ENCODE measurements at places on chromosomes 4 and X.

GRCh38 chrX:22922961-22923360 lies 76.8 kb upstream of the DDX53 start:
- no peak for DNase-seq

DNA sequence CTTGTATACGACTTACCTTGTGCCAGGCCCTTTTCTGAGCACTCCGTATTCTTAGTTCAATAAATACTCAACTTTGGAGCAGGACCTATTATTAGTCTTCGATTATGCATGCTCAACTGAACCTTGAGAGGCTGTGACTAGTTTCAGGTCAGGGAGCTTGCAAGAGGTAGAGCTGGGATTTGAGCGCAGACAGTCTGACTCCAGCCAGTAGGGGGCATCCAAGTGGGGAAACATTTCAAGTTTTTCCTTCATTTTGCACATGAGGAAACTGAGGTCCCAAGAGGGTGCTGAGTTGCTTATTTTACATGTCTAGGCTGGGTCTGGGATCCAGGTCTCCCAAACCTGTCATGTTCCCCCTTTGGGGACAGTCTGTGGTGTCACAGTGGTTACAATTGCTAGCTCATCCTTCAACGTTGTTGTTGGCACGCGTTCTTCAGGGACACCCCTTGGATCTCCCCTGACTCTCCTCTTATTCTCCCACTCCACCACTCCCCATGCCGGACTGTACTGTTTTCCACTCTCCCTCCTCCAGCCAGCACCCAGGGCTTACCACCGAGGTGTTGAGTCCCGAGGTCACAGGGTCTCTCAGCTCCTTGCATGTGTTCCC lies 6.7 kb upstream of the PRICKLE3 start:
- DNase-seq: no peak

GRCh38 chrX:116357329-116357728 lies 79.1 kb upstream of the SLC6A14 start:
- DNase-seq: no peak

DNA sequence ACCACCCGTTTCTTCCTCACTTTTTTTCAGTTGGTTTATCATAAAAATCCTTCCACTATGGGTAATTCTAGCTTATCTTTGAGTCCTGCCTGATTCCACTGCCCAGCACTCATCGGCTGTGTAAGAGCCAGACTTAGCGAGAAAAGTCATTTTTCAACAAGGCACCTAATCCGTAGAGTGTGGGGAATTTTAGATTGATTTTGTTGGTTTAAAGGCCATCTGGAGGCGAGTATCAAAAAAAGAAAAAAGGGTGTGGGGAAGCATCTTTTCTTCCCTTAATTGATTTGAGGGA lies 134.4 kb downstream of the TET2 start:
- no peak for DNase-seq

DNA sequence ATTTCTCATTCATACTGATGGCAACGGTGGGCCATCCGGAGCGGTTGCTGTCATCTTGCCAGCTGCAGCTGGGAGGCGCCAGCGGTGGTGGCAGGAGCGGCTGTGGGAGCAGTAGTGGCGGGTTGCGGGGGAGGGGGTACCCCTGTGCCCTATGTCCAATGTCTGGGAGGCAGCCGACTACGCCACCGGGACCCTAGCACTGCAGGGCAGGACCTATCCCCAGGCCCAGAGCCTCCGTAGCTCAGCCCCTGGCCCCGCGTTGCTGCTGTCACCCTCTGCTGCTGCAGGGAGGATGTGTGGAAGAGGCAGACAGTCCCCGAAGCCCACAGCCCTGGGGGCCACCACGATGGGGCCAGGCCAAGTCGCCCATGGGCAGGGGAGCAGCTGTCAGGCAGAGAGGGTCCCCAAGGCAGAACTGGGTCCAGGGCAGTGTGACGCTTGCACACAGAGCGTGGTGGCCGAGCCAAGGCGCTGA lies 10.0 kb upstream of the SPP1 start:
- DNase-seq: no peak

DNA sequence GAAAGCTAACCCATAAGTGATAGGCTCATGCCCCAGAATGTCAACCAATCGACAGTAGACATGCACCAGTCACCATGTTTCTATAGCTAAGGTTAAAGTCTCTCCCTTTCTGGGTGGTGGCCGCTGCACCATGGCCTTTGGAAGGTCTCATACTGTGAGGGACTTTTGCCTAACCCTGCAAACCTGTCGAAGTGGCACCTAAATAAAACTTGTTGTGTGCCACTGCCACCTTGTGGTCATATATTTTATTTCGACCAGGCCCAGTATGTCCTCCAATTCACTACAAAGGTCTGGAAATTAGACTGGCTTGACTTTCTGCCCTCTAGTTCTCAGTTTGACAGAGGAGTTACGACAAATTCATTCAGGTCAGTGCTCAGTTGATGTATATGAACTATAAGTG lies 163.1 kb downstream of the SMARCA1 start:
- DNase-seq: no peak

- DNase-seq: no peak
Measured at GRCh38 chr4:26987191-26987590, 126.5 kb downstream of the STIM2 start.

GRCh38 chr4:155759372-155760252 lies 791 bp downstream of the GUCY1B1 start:
- no peak for DNase-seq

GRCh38 chr4:66430856-66431255 lies 760.6 kb upstream of the EPHA5 start:
- no peak for DNase-seq

DNA sequence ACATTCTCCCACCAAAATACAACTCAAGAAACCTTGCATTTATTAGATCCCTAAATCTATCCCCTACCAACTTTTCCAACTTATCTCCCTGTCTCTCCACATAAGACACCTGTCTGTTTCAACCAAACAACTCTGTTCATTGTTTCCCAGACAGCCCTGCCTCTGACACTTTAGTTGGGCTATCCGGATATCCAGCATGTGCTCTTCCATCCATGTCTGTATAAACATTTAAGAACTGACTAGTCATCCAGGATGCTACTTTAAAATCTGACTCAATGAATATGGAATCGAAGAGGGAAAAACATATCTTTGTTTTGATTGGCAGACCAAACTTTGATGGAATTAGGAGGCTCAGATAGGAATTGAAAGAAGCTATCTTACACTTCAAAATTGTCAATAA lies 143.2 kb upstream of the DCAF8L1 start:
- no peak for DNase-seq

DNA sequence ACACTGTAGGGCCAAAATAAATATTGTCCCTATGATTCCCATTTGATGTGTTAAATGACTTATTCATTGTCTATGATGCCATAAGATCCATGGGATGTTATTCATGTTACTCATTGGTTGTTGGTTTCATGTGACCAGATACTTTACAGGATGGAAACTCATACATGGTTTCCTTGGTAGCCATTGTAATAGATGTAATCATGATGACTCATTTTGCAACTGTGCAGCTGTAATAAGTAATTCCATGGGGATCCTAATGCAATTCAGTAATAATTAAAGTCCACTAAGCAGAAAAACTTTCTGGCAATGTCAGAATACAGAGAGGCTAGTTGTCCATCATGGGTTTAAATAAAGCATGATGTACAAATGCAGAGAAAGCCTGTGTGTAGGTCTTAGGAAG lies 389.7 kb upstream of the NR3C2 start:
- no peak for DNase-seq

DNA sequence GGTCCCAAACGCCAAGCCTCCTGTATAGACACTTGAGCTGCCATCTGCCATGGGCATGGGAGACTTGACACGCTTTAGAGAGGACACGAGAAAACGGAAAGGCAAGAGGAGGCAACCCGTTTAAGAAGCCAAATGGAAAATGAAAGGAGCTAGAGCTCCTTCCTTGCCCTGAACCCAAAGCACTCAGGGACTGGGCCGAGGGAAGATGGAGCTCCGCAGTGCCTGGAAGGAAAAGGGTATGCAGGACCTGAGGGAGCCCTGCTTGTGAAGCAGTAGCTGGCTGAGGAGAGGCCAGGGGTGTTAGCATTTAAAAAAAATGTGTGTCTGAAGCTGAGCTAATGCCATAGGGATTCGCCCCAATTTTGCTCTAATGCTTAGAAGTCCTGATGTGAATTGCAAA lies 15.1 kb downstream of the MCF2 start:
- DNase-seq: no peak

- DNase-seq: no peak
Measured at GRCh38 chr4:89906316-89906715, 11.7 kb downstream of the MMRN1 start.

- no peak for DNase-seq
Measured at GRCh38 chrX:72094894-72095293, 36.8 kb downstream of the RTL5 start.

GRCh38 chr4:1222938-1223690 lies 25.8 kb downstream of the CTBP1 start:
- no peak for DNase-seq

DNA sequence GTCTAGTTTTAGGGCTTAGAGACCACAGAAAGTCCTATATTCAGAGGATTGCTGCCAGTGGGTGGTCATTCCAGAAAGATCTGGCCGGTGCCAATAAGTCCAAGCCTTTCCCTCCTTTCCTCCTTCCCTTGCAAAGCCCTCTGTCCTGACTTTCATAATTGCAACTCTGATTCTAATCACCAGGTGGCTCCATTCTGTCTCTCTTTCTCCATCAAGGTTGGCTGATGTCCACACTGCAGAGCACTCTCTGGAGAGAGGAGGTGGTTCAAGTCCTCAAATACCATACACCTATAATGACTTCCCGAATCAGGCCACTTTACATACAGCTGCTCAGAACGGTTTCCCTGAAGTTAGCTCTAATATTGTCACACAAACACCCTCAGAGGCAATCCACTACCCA lies 22.4 kb upstream of the ARMCX4 start:
- DNase-seq: no peak

DNA sequence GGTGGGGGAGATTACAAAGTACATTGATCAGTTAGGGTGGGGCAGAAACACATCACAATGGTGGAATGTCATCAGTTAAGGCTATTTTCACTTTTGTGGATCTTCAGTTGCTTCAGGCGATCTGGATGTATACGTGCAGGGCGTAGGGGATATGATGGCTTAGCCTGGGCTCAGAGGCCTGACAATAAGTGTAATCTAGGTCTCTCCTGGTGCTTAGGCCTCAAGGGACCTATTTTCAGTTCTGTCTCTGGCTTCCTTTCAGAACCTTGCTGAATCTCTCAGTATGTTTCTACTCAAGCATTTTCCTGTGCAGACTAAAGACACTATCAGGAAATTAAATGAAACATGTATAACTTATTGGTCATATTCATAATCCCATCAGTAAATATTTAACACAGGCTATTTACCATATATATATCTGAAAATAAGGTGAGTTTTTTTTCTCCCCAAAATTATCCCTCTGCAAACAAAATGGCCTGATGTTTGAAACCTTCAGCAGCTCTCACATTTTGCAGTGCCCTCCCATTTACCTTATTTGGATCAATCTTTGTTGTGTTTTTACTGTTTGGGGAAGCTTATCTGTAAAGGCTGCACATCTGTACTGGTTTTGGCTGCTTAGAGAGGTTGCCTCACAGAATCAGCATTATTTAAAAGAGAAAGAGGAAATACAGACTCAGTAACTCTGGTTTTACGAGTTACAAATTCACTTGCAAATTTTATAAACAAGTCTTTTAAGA lies 2.3 kb upstream of the ZCCHC4 start:
- no peak for DNase-seq

GRCh38 chr4:508675-509638 lies 9.9 kb downstream of the PIGG start:
- no peak for DNase-seq

DNA sequence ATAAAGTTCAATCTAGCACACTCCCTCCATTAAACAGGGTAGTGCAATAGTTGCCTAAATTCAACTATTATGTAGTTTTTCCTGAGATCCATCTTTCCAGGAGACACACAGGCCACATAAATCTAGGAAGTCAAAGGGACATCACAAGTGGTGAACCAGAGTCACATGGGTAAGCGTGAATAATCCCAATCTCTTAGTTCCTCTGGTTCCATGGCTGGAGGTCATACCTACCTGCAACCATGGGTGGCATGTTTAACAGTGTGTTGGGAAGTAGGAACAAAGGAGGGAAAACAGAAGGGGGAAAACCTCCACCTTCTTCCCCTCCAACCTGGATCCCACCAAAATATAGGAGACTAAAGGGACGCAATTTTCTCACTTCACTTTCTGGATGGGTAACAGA lies 2651.6 kb downstream of the ARAP2 start:
- no peak for DNase-seq

DNA sequence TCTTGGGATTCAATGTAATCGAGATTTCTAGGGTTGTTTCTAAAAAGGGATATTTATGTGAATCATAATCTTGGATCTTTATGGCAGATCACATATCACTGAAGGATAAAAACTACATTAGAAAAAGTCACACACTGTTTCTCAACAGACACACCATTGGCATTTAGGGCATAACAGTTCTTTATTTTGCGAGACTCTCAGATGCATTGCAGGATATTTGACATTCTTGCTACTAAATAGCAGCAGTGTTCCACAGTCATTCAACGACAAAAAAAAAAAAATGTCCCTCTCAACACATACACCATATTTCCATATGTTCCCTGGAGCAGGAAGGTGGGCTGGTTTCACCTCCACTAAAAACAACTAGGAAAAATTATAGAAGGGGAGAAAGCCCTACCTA lies 243.4 kb upstream of the PCDH18 start:
- DNase-seq: no peak

- no peak for DNase-seq
Measured at GRCh38 chr4:16617011-16617410, 281.4 kb downstream of the LDB2 start.
